ENCODE measurements at places on chromosomes 7 and 10.

DNA sequence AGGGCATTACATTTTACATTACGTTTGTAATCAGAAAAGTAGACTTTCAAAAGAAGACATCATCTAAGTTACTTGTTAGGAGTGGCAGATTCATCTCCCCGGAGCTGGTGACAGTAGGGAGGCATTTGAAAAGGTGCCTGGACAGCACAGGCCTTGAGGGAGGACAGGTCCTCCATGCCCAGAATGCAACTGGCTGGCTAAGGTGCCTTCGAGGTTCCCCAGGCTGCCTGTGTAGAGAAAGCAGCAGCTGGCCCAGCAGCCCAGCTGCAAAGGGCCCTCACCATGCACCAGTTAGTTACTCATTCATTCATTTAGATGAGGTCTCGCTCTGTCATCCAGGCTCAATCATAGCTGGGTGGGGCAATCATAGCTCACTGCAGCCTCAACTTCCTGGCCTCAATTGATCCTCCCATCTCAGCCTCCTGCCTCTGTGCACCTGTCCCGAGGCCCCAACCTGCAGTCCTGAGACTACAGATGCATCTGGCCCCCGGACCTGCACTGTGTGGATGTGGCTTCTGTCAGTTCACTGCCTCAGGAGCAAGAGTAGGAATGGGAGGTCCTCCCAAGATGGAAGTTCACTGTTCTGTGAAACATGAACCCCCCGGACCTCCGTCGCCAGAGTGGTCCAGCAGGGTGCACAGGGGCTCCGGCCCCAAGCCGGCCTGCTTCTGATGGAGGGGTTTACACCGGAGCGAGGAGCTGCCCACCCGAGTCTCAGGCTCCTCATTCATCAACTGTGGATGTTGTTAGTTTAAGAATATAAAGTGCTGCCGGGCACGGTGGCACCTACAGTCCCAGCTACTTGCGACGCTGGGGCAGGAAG lies 36.6 kb downstream of the PRKAG2 start:
- H3K36me3 ChIP-seq = no peaks in the 10 kb centered on the region
- H3K4me3 ChIP-seq = peak overlapping the region; percentile 30
- peaks cover 12% of the 10 kb centered on the region for H3K27me3 ChIP-seq
- H3K27ac ChIP-seq = peak overlapping the region; percentile 94

DNA sequence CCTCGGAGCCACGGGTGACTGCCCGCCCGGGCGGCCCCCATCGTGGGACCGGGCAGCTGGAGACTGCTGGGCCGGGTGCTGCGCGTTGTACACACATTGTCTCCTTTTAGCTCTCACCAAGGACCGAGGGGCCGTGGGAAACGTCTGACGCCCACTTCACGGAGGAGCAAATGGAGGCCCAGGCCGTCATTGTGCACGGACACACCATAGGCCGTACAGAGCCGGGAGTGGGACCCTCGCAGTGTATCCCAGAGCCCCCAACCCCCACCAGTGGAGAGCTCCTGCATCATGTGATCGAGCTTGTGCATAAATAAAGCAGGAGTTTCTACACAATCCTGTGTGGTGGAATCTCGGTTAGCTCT lies 722 bp downstream of the DENND10 start:
- H3K36me3 ChIP-seq = no peaks in the 10 kb centered on the region
- H3K27ac ChIP-seq = no peak overlapping the region
- DNase-seq = no peak
- peaks cover 3% of the 10 kb centered on the region for H3K27me3 ChIP-seq

DNA sequence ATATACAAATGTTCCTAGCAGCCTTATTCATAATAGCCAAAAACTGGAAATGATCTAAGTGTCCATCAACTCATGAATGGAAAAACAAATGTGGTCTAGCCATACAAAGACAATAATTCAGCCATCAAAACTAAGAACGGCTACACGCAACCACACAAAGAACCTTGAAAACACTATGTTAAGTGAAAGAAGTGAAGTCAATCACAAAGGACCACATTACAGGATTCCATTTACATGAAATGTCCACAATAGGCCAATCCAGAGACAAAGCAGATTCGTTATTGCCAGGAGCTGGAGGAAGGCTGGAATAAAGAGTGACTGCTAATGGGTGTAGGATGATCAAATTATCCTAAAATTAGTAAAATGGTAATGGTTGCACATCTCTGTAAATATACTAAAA lies 21.1 kb downstream of the MKRN1 start:
- H3K27me3 ChIP-seq = peaks cover 4% of the 10 kb centered on the region
- DNase-seq = no peak
- H3K36me3 ChIP-seq = peaks cover 46% of the 10 kb centered on the region
- H3K27ac ChIP-seq = no peak overlapping the region
- H3K4me1 ChIP-seq = peaks cover 7% of the 10 kb centered on the region
- no peak overlapping the region for H3K4me3 ChIP-seq

- H3K4me1 ChIP-seq = no peaks in the 10 kb centered on the region
- peaks cover 4% of the 10 kb centered on the region for H3K27me3 ChIP-seq
- DNase-seq = no peak
- no peak overlapping the region for H3K27ac ChIP-seq
- no peak overlapping the region for H3K4me3 ChIP-seq
Observed at GRCh38 chr7:135756191-135756590, 7.6 kb upstream of the FAM180A start.

- H3K36me3 ChIP-seq = no peaks in the 10 kb centered on the region
- H3K27me3 ChIP-seq = peaks cover 4% of the 10 kb centered on the region
- no peaks in the 10 kb centered on the region for H3K4me1 ChIP-seq
Observed at GRCh38 chr10:131788386-131788785, 112.4 kb upstream of the PPP2R2D start.

DNA sequence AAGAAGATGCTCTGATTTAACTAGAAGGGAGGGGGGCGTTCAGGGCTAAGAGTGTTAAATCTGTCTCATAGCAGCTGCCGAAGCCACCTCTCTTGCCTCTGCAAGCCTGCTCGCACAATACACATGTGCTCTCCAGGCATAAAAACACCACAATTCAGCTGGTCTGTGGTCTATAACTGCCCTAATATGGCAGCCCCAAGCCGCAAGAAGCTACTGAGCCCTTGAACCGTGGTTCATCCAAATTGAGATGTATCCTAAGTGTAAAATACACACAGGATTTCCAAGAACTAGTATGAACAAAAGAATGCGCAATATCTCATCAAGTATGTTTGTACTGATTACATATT lies 70.8 kb upstream of the FGFR2 start:
- H3K27ac ChIP-seq = no peak overlapping the region
- H3K4me3 ChIP-seq = no peak overlapping the region
- H3K36me3 ChIP-seq = no peaks in the 10 kb centered on the region
- no peak for DNase-seq
- no peaks in the 10 kb centered on the region for H3K4me1 ChIP-seq
- peaks cover 5% of the 10 kb centered on the region for H3K27me3 ChIP-seq

DNA sequence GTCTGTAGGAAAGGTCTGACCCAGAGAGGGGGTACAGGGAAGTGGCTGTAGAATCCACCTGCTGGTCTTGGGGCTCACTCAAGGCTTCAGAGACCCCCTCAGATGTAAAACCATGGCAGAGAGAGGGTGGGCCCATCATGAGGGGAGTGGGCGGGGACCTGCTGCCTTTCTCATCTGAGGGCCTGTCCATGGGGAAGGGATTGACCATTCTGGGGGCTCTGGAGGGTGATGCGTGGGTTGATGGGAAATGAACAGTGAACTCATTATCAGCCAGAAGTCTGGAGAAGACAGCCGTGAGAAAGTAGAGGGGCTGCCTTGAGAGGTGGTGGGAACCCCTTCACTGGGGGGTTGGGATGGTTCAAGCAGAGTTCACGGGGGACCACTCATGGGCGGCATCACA lies 66.8 kb downstream of the MINDY4 start:
- no peaks in the 10 kb centered on the region for H3K27me3 ChIP-seq
- H3K4me1 ChIP-seq = no peaks in the 10 kb centered on the region
- H3K27ac ChIP-seq = no peak overlapping the region
- H3K36me3 ChIP-seq = peaks cover 8% of the 10 kb centered on the region

DNA sequence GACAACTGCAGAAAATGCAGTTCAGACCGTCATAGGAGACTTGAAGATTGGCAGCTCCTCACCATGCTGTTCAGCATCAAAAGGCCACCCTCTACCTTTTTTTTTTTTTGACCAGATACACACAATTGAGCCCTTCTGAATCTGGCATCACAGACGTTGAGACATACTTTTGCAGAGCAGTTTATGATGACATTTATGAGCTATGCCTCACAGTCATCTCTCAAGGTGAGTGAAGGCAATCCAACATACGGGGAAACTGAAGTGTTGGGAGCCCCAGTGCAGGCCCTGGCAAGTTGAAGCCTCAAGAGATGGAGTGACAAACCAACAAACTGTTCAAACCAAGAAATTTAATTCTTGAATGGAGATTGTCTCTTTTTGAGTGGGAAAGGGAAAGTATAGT lies 83.6 kb upstream of the DLX6 start:
- no peak overlapping the region for H3K4me3 ChIP-seq
- H3K27ac ChIP-seq = no peak overlapping the region
- no peak for DNase-seq
- H3K4me1 ChIP-seq = no peaks in the 10 kb centered on the region

All from immature natural killer cell (primary cell).